ENCODE measurements at places on chromosomes 1 and 21. TPM values are rescaled to one million over a fixed set of nuclear protein-coding genes. Genes with fewer than 3 reads are reported as not detected.

DNA sequence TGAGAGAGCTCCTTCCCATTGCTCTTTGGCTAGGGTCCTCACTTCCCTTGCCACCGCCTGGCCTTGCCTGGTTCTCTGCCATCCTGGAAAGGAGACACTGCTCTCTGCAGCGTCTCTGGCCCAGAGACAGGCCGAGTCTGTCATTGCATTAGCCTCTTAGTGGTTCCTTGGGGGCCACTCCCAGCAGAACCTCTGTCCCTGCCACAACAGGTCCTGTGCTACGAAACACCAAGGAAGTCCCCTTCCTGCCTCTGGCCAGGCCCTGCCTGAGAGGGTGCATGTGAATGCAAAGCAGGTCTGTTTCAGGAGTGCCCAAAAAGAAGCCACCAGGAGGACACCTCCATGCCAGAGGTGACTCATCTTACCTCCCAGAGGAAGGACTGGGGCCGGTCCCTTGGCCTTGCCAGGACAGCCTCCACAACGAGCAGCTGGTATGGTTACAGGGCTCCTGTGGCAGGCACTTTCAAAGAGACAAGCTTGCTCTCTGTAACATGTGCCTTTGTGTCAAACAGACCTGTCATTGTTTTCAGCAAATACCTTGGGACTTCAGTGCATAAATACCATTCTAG, 59.6 kb downstream of the VPS26C start:
- DNase-seq, result peak; percentile 72

Gene OR10J1
- total RNA-seq, result not detected

DNA sequence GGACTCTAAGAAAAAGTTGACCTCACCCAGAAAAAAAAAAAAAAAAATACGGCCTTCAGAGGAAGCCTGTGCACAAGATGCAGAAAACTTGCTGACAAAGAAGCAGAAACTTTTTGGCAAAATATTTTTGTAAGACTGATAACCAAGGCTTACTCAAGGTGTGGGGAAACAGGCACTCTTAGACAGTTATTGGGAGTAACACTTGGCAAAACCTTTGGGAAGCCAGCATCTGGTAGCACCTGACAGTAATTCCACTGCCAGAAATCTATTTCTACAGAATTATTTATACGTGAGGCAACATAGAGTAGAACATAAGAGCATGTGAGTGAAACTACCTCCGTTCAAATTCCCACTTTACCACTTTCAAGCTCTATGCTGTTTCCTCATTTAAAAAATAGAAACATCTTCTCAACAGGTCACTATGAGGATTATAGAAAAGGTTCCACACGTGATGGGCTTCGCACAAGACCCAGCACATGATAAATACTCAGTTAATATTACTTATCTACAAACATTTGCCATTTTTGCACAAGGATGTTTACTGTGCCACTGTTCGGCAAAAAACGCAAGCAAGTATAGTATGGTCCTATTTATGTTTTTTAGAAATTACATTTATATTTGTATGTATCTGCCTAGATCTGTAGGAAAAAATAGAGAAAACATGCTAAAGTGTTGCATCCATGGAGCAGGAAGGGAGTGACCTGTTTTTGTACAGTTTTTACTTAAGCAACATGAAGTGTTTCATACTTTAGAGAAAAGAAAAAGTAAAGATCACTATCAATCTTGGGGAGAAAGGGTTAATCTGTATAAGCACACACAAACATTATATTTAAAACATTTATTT, 22.2 kb downstream of the MRPL39 start:
- DNase-seq, result no peak

DNA sequence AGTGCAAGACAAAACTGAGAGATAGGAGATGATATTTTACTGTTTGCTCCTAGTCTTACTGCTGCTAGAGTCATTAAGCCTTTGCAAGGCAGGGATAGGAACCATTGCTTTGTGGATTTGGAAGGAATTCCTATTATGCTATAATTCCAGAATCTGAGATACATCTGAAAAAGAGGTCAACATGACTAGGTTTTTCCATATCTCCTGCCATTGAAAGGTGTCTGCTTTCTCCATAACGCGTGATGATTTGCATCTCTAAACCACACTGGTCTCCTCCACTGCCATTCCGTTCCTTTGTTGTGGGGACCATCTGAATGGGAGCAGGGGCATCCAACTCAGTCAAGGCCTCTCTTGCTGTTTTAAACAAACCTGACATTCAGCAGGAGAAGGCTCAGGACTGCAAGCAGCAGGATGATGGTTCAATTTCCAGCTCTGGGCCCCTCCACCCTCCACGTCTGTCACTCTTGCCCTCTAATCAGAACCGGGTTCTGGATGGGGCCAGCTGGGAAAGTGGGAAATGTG, 45.2 kb downstream of the PLPP3 start:
- no peak for DNase-seq

- no peak for DNase-seq
Observed at GRCh38 chr1:214270097-214270650, 10.8 kb upstream of the SMYD2 start.

Gene SYT2
- 0.15 TPM for total RNA-seq

DNA sequence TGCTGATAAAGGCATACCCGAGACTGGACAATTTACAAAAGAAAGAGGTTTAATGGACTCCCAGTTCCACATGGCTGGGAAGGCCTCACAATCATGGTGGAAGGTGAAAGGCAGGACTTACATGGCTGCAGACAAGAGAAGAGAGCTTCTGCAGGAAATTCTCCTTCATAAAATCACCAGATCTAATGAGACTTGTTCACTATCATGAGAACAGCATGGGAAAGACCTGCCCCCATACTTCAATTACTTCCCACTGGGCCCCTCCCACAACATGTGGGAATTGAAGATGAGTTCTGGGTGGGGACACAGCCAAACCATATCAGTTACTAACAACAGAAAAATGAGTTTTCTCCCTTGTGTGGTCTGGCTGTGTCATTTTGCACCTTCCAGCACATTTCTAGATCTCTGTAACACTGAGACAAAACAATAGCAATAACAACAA, 741.4 kb downstream of the KCNT2 start:
- DNase-seq, result no peak

DNA sequence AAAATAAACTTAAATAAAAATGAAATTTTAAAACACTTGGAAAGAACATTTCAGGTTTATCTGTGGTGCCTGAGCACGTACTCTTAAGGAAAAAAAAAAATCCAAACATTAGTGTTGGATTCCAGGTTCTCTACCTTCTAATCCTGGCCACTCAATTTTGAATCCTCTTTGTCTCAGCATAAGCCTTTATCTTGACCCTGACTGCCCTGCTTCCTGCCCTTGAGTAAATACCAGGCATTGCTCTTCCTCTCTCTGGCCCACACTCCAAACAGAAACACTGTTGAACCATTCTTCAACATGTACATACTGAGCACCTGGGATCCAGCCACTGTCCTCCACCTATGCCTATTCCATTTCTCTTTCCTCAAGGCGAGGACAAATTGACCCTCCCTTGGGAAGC, 11.4 kb upstream of the VANGL1 start:
- no peak for DNase-seq

DNA sequence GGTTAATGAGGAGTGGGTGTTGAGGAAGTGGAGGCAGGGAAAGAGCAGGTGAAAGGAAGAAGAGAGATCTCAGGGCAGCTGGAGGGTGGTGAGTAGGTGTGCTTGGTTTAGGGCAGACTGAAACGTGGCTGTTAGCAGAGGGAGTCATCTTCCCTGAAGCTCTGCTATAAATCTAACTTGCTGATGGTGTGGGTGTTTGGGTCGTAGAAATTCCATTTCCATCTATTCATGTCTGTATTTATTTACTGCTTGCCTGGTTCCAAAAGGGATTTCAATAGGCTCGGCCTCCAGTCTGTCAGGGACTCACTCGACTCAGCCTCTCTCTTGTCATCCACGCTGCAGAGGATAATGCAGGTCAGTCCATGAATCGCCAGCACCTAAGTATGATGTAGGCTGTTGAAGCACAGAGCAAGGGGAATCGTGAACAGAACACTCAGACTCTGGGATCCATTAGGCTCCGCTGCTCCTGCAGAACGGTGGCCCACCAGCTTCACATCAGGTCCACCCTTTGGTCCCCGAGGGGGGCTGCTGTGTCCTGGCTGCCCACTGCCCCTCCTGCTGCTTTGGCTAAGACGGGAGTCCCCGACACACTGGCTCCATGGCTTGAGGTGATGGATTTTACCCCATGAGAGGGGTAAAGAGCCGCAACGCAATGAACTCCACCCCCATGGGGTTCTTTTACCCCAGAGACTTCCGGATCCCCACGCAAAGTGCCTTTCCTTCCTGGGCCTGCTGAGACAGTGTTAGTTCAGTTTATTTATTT, 156.2 kb downstream of the RHOU start:
- no peak for DNase-seq

Gene TMEM50B
- 88.8 TPM for total RNA-seq

- peak; percentile 79 for DNase-seq
Observed at GRCh38 chr1:178341261-178341956, 155.4 kb downstream of the CLEC20A start.

Gene BRDT
- total RNA-seq, result not detected

All from breast epithelium (tissue), 4 donors.